ENCODE measurements at places on chromosomes 7 and 10. TPM values are rescaled to one million over a fixed set of nuclear protein-coding genes. Genes with fewer than 3 reads are reported as not detected.

- DNase-seq: no peak
- H3K27ac ChIP-seq: no peak overlapping the region
Measured at GRCh38 chr10:92916433-92916832, 68.1 kb downstream of the EXOC6 start.

DNA sequence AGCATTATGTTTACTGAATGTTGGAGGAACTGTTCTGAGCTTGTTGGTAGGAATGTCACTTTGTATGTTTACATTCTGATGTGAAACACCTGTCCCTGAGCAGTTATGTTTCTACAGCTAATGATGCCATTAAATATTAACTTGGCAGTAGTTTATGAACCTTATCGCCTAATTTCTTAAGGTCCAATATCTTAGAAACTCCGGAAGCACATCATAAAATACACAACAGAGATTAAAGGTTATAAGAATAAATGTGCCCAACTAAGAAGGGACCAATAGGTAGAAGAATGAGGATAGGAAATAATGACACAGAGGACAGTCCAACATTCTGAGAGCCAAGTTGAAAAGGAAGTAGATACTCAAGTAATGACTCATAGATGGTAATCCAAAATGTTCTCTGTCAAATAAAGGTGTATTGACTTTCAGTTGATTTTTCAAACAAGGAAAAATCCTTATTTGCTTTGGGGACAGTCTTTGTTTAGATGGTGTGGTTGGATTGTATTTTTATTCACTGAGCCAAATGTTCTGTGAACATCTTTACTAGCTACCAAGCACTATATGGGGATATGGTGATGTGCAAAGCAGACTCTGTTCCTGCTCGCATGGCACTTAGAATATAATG is 31.9 kb downstream of the LCOR start:
- H3K4me3 ChIP-seq: no peak overlapping the region
- peak overlapping the region; percentile 45 for H3K27ac ChIP-seq
- H3K27me3 ChIP-seq: no peaks in the 10 kb centered on the region
- peaks cover 6% of the 10 kb centered on the region for H3K36me3 ChIP-seq

DNA sequence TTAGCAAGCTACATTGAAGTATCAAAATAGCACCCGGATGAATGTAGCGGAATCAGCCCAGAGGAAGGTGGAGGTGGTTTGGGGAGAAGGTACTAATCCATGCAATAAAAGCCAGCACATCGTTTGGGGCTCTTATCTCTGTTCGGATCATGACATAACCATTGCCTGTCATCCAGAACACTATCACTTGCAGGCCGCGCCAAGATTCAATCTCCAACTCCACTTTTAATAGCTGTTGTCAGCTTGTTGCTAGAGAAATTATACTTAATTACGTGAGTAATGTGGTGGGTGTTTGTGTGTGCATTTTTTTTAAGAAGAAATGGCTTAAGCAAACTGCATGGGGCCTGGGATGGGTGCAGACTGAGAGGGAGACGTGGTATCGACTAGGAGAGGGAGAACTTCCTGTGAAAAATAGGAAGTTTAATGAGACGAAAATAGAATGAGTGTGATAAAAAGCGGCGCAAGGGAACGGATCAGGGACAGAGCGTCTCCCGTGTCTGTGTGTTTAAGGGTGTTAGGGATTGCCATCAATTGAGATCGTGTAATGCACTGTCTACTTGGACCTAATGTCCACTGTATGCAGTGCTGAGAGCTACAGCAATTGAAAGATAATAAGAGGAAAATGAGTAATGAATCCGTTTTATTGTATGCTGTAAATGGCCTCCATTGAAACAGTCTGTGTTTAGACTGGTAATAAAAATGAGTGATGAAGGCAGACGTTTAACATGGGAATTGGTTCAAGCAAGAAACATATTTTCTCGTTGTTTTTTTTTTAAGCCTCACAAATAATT is 27.6 kb upstream of the SFMBT2 start:
- H3K27ac ChIP-seq: no peak overlapping the region
- H3K27me3 ChIP-seq: peaks cover 7% of the 10 kb centered on the region
- no peak overlapping the region for H3K4me3 ChIP-seq
- H3K4me1 ChIP-seq: no peaks in the 10 kb centered on the region
- H3K36me3 ChIP-seq: no peaks in the 10 kb centered on the region

DNA sequence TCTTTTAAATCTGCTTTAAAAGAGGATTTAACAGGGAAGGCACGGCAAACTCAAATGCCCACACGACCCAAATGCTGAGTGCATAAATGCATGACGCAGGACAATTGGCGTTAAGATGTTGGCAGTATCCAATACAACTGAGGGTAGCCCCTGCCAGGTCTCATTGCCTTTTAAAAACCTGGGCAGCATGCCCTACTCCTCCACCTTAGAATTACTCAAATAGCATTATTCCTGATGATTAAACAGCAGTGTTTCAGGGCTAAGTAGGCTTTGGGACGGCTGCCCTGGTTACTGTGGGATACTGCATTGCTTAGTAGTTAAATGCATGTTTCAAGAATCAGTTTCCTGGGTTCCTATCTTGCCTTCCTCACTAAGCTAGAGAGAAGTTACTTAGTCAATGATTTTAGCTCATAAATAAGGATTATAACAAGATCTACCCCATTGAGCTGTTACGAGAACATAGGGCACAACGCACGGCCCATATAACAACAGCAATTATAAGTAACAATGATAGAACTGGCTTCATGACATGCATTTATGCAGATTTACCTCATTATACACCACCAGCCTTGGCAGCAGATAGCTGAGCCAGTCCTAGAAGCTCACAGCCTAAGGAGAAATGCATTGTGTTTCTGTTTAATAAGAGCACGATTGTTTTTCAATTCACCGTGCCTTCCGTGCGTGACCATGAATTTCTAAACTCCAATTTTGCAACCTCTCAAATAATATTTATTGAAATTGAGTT is 7.9 kb downstream of the TUBAL3 start:
- no peak overlapping the region for H3K27ac ChIP-seq
- H3K4me3 ChIP-seq: no peak overlapping the region
- DNase-seq: no peak
- peaks cover 31% of the 10 kb centered on the region for H3K27me3 ChIP-seq
- H3K36me3 ChIP-seq: no peaks in the 10 kb centered on the region
- no peaks in the 10 kb centered on the region for H3K4me1 ChIP-seq

The LIPM gene
- not detected for total RNA-seq

GRCh38 chr7:150756166-150756565 is 18.9 kb downstream of the GIMAP5 start:
- H3K27me3 ChIP-seq: no peaks in the 10 kb centered on the region
- no peak for DNase-seq
- H3K4me1 ChIP-seq: no peaks in the 10 kb centered on the region
- H3K27ac ChIP-seq: no peak overlapping the region
- H3K36me3 ChIP-seq: no peaks in the 10 kb centered on the region
- no peak overlapping the region for H3K4me3 ChIP-seq

GRCh38 chr10:51377932-51378599 is 303.8 kb downstream of the PRKG1 start:
- no peaks in the 10 kb centered on the region for H3K36me3 ChIP-seq
- peaks cover 7% of the 10 kb centered on the region for H3K4me1 ChIP-seq
- no peaks in the 10 kb centered on the region for H3K27me3 ChIP-seq
- H3K4me3 ChIP-seq: no peak overlapping the region
- no peak for DNase-seq

GRCh38 chr10:77494327-77494726 is 143.3 kb downstream of the KCNMA1 start:
- no peak overlapping the region for H3K27ac ChIP-seq

GRCh38 chr7:142152076-142152475 is 40.6 kb downstream of the MGAM2 start:
- H3K27me3 ChIP-seq: peaks cover 1% of the 10 kb centered on the region
- H3K4me3 ChIP-seq: no peak overlapping the region
- DNase-seq: no peak
- no peaks in the 10 kb centered on the region for H3K4me1 ChIP-seq

- H3K36me3 ChIP-seq: no peaks in the 10 kb centered on the region
- H3K27ac ChIP-seq: no peak overlapping the region
- no peaks in the 10 kb centered on the region for H3K27me3 ChIP-seq
- DNase-seq: no peak
- H3K4me1 ChIP-seq: no peaks in the 10 kb centered on the region
Measured at GRCh38 chr10:53108317-53108934, 335.8 kb upstream of the MBL2 start.

The FKBP6 gene
- not detected for total RNA-seq
